WTC11 (cell line): ENCODE measurements at places on chromosomes 4 and X. TPM values are rescaled to one million over a fixed set of nuclear protein-coding genes. Genes with fewer than 3 reads are reported as not detected.

DNA sequence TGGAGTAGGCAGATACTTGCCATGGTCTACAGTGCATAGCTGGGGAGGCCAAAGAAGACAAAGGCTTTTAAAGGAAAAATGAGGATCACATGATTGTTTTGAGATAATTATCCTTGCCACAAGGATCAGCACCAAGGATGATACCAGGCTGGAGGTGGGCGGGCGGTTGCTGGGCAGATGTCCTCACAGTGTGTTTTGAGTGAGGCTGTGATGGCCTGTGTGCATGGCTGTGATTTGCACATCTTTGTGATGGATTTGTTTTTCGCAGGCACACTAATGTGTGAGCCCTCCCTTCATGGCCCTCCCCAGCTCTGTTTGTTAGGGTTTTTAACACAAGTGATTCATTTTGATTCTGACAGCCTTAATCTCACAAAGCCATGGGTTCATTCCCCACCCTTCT, 46.8 kb downstream of the RGS12 start:
- H3K27ac ChIP-seq = peak overlapping the region; percentile 43; the same call in 1 of the 2 replicates
- H3K27me3 ChIP-seq = no peaks in the 10 kb centered on the region
- no peak for DNase-seq
- peaks cover 15% of the 10 kb centered on the region for H3K4me1 ChIP-seq
- H3K4me3 ChIP-seq = no peak overlapping the region
- H3K36me3 ChIP-seq = no peaks in the 10 kb centered on the region; the same call in 1 of the 2 replicates

GRCh38 chrX:41259516-41259915, 74.4 kb upstream of the DDX3X start:
- no peaks in the 10 kb centered on the region; the same call in 1 of the 2 replicates for H3K27me3 ChIP-seq
- 0 out of 2 replicates have a peak, but pooled peaks cover 2% of the 10 kb centered on the region for H3K36me3 ChIP-seq
- peak; percentile 13 for DNase-seq
- no peak overlapping the region for H3K4me3 ChIP-seq
- no peaks in the 10 kb centered on the region for H3K4me1 ChIP-seq

DNA sequence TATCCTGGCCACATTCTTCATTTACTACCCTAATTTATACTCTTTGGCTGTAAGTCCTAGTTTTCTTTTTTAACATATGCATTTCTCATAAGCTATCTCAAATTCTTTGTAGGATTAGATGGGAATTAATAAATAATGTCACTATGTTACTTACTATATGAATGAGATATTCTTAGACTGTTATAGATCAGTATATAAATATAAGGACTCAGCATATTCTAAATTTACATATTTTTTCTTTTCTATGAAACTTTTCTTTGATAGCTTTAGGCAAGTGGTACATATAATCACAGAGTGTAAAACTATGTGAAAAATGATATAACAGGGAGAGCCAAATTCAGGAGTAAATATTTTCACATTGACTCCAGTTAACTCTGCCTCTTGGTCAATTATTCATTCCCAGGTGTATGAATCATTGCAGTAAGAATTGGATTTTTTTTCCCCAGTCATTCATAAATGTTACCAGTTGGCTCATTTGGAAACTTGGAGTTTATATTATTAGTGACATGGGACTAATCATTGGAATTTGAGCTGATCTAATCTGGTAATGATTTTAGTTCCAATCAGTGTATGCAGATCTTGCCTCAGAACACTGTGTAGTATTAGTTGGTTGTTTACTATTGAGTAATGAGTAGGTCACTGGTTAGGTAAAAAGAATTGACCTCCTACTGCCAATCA, 25.3 kb downstream of the FHIP1A start:
- no peak overlapping the region for H3K4me3 ChIP-seq
- H3K36me3 ChIP-seq = no peaks in the 10 kb centered on the region
- no peak for DNase-seq
- peaks cover 48% of the 10 kb centered on the region for H3K4me1 ChIP-seq

- H3K4me3 ChIP-seq = no peak overlapping the region
- peaks cover 9% of the 10 kb centered on the region for H3K27me3 ChIP-seq
- no peak overlapping the region for H3K27ac ChIP-seq
- H3K36me3 ChIP-seq = peaks cover 47% of the 10 kb centered on the region
Observed at GRCh38 chr4:152815078-152815477, 35.3 kb downstream of the ARFIP1 start.

DNA sequence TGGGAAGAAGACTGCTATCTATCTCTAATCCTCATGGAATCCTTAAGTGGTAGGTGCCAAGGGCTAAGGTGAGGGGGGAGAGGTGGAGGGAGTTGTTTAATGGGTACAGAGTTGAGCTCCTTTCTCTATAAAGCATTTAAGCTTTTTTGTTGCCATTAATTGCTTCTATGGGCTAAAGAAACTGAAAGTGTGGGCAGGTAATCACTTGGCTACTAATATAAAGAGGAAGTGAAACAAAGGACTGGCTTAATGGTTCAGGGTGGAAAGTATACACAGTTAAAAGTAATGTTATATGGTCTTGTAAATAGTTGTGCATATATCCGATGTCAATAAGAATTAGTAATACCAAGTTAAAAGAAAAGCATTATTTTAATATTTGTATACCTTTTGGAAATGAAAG, 83.9 kb downstream of the POLA1 start:
- H3K36me3 ChIP-seq = peaks cover 4% of the 10 kb centered on the region; the same call in 1 of the 2 replicates
- no peak overlapping the region for H3K4me3 ChIP-seq
- no peak overlapping the region for H3K27ac ChIP-seq
- H3K27me3 ChIP-seq = no peaks in the 10 kb centered on the region
- no peak for DNase-seq
- H3K4me1 ChIP-seq = no peaks in the 10 kb centered on the region

- H3K27ac ChIP-seq = peak overlapping the region; percentile 90; the same call in 1 of the 2 replicates
- DNase-seq = no peak
- peak overlapping the region; percentile 93 for H3K4me3 ChIP-seq
- peaks cover 55% of the 10 kb centered on the region for H3K4me1 ChIP-seq
Observed at GRCh38 chrX:12973561-12974304, 1.2 kb upstream of the TMSB4X start.

DNA sequence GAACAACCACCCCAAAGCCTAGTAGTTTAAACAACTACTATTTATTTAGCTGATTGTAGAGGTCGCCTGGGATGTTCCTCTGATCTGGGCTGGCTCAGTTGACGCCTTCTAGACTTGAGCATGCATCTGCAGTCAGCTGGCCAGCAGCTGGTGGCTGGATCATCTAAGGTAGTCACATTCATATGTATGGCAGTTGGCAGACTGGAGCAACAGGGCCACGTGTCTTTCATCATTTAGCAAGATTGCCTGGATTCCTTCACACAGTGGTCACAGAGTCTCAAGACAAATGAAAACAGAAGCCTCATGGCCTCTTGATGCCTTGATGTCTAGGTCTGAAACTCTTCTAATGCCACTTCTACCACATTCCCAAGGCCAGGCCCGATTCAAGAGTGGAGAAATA, 220.6 kb upstream of the S100G start:
- DNase-seq = no peak
- no peak overlapping the region for H3K4me3 ChIP-seq
- H3K36me3 ChIP-seq = 0 out of 2 replicates have a peak, but pooled peaks cover 6% of the 10 kb centered on the region
- H3K4me1 ChIP-seq = no peaks in the 10 kb centered on the region

- DNase-seq = no peak
- peaks cover 24% of the 10 kb centered on the region for H3K4me1 ChIP-seq
- no peak overlapping the region for H3K27ac ChIP-seq
- no peak overlapping the region for H3K4me3 ChIP-seq
- peaks cover 10% of the 10 kb centered on the region for H3K36me3 ChIP-seq
Observed at GRCh38 chr4:37732526-37733186, 46.5 kb upstream of the RELL1 start.

DNA sequence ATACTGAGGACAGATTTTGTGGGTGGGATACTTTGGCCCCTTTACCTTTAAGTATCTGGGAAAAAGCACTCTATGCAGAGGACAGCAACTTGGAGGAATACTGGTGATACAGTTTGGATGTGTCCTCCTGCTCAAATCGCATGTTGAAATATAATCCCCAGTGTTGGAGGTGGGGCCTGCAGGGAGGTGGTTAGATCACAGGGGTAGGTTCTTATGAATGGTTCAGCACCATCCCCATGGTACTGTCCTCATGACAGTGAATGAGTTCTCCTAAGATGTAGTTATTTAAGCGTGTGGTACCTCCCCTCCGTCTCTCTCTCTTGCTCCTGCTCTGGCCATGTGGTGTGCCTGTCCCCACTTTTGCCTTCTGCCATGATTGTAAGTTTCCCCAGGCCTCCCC, 24.6 kb downstream of the GPAT3 start:
- H3K36me3 ChIP-seq = no peaks in the 10 kb centered on the region
- no peaks in the 10 kb centered on the region for H3K4me1 ChIP-seq
- H3K27me3 ChIP-seq = no peaks in the 10 kb centered on the region
- no peak overlapping the region for H3K4me3 ChIP-seq
- H3K27ac ChIP-seq = no peak overlapping the region
- DNase-seq = no peak

DNA sequence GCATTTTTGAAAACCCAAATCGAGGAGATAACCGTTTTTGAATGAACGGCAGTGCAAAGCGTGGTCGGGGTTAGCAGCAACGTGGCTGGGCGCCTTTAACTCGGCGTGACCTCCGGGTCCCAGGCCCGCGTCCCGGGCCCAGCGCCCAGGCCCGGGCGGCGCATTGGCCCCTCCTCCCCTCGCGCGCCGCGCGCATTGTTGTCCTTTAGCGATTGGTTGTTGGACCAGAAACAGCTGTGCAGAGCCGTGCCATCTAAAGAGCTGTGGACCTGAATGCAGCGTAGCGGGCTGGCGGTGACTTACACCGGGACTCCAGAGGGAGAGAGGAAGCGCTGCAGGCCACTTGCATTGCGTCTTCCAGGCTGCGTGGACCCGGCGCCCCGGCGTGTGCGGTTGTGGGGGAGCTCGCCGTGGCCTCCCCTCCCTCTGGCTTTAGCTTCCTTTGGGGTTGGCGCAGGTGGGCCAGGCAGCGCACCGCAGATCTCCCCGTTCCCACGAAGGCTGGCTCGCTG, at the start of gene STOX2:
Gene STOX2, plus strand, starts transcription at position 227 of the 512 bp plus-strand sequence. CDS start 1,484 bp downstream, outside the sequence.
- peaks cover 20% of the 10 kb centered on the region for H3K36me3 ChIP-seq
- H3K27me3 ChIP-seq = peaks cover 34% of the 10 kb centered on the region
- peak within 1 kb of the TSS; percentile 93 for H3K4me3 ChIP-seq
- DNase-seq = peak; percentile 79
- H3K27ac ChIP-seq = peak within 1 kb of the TSS; percentile 92
- peaks cover 15% of the 10 kb centered on the region for H3K4me1 ChIP-seq

DNA sequence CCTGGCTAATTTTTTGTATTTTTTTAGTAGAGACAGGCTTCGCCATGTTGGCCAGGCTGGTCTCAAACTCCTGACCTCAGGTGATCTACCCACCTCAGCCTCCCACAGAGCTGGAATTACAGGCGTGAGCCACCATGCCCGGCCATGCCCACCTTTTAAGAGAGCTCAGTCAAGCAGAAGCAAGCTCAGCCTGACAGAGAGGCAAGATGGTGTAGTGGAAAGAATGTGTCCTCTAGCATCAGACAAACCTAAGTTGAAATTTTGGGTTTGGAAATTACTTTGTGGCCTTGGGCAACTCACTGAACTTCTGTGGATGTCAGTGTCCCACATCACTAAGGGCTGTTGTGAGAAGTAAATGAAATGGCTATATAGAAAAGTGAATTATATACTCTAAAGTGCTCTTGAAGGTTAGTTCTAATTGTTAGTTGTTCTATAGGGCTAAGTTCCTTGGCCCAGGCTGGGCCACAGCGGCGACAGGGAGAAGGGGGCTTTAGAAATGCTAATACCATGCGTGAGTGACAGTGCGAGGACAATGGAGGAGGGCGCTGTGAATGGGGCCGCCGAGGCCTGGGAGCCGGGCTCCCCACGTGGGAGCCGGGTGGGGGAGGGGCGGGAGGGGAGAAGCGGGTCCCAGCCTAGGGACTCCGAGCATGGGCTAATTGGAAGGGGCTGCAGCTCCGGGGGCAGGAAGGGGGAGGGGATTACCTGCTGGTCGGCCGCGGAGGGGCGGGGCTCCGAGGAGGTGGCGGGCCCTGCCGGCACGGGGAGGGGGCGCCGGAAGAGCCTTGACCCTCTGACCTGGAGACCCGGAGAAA, 15.6 kb downstream of the PJA1 start:
- peaks cover 46% of the 10 kb centered on the region for H3K4me1 ChIP-seq
- no peaks in the 10 kb centered on the region for H3K27me3 ChIP-seq
- no peaks in the 10 kb centered on the region for H3K36me3 ChIP-seq
- H3K4me3 ChIP-seq = peak overlapping the region; percentile 49
- DNase-seq = peak; percentile 81
- H3K27ac ChIP-seq = peak overlapping the region; percentile 80; the same call in 1 of the 2 replicates

DNA sequence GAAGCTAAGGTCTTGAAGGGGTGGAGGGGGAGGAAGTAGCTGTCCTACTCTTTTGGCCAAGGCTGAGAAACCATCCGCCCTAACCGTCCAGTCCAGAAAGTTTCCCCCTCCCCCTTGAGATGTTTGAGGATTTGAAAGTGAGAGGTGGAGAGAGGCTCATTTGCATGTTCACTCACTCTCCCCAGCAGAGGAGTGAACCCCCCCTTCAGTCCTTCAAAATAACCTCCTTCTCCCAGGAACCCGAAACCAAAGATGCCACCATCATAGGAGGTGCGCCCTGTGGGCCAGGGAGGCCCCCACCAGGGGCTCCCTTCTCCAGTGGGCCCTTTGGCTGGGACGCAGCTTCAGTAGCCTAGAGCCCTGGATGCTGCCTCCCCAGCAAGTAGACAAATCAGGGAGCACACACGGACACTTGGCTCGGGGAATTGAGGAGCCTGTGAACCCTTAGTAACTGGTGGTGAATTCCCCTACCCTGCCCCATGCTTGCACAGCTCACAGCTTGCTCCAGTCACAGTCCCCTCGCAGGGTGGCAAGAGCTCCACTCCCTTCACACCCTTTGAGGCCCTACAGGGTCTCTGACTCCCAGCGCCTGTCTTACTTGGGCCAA, 25.6 kb downstream of the ELF4 start:
- H3K27ac ChIP-seq = no peak overlapping the region
- no peak for DNase-seq
- no peaks in the 10 kb centered on the region for H3K36me3 ChIP-seq
- H3K4me3 ChIP-seq = no peak overlapping the region

ZFP42 gene
- 120 to 128 TPM (median 122 TPM) in 3 replicates for total RNA-seq

ADH5 gene
- total RNA-seq = 244 to 252 TPM (median 247 TPM) in 3 replicates

UGT2B11 gene
- not detected in 3 replicates for total RNA-seq

MTCP1 gene
- 8.6 to 12.8 TPM (median 10.1 TPM) in 3 replicates for total RNA-seq

FAM53A gene
- total RNA-seq = 2.9 to 5.2 TPM (median 5.1 TPM) in 3 replicates

F8A2 gene
- not detected in 3 replicates for total RNA-seq

CHRDL1 gene
- 11.1 to 11.5 TPM (median 11.5 TPM) in 3 replicates for total RNA-seq

PABPC1L2A gene
- total RNA-seq = 0.39 to 1.1 TPM (median 0.83 TPM) in 3 replicates

SFRP2 gene
- total RNA-seq = 417 to 505 TPM (median 497 TPM) in 3 replicates

MAGEA4 gene
- 3.2 to 11.4 TPM (median 11.3 TPM) in 3 replicates for total RNA-seq

DGKK gene
- 1.9 to 3.2 TPM (median 2.9 TPM) in 3 replicates for total RNA-seq

IL15 gene
- total RNA-seq = 1.3 to 2.6 TPM (median 2.0 TPM) in 3 replicates

FGF5 gene
- not detected in 3 replicates for total RNA-seq
